ENCODE measurements at places on chromosomes 13 and 19. TPM values are rescaled to one million over a fixed set of nuclear protein-coding genes. Genes with fewer than 3 reads are reported as not detected.

The UNC13A gene
- 5.8 TPM for total RNA-seq

The CGB3 gene
- total RNA-seq = not detected

The ZNF607 gene
- total RNA-seq = 12.1 TPM

The KCNC3 gene
- total RNA-seq = 6.4 TPM

The KLK4 gene
- total RNA-seq = not detected

The ERICH6B gene
- not detected for total RNA-seq

The ZNF653 gene
- 16.4 TPM for total RNA-seq

The ZNF208 gene
- total RNA-seq = not detected

The CFD gene
- total RNA-seq = 1.1 TPM

The MADCAM1 gene
- 0.59 TPM for total RNA-seq

The TMEM150B gene
- total RNA-seq = not detected

The TNNT1 gene
- total RNA-seq = 37.6 TPM

The ZNF880 gene
- 3.9 TPM for total RNA-seq

The RAB3A gene
- 4.2 TPM for total RNA-seq

The SIAH3 gene
- total RNA-seq = 4.6 TPM

The KLF1 gene
- total RNA-seq = 0.57 TPM

The SMIM24 gene
- total RNA-seq = not detected

The ANKRD24 gene
- 10.9 TPM for total RNA-seq

The ZNF20 gene
- total RNA-seq = 4.9 TPM

The CA11 gene
- 38.2 TPM for total RNA-seq

The PGLYRP2 gene
- 4.7 TPM for total RNA-seq

The IGFL3 gene
- not detected for total RNA-seq

The ADGRE2 gene
- total RNA-seq = 1.5 TPM

The FXYD5 gene
- total RNA-seq = 13.6 TPM

The NEK5 gene
- 0.13 TPM for total RNA-seq

The ZNF324B gene
- 7.9 TPM for total RNA-seq

The TJP3 gene
- 0.63 TPM for total RNA-seq

The SYNE4 gene
- 0.70 TPM for total RNA-seq

The CARS2 gene
- total RNA-seq = 71.4 TPM

The CYP4F12 gene
- total RNA-seq = not detected

The RSPH6A gene
- 0.15 TPM for total RNA-seq

The TGFBR3L gene
- 1.6 TPM for total RNA-seq

The CYP4F2 gene
- total RNA-seq = not detected

The POSTN gene
- total RNA-seq = 1.8 TPM

The CEACAM16 gene
- not detected for total RNA-seq

The PRR19 gene
- 2.5 TPM for total RNA-seq

The GARIN5A gene
- 0.59 TPM for total RNA-seq

Measured in A673 (cell line).